ENCODE measurements at places on chromosomes 5 and 9.

- DNase-seq: no peak
Observed at GRCh38 chr5:22050931-22051330, 802.2 kb downstream of the CDH12 start.

DNA sequence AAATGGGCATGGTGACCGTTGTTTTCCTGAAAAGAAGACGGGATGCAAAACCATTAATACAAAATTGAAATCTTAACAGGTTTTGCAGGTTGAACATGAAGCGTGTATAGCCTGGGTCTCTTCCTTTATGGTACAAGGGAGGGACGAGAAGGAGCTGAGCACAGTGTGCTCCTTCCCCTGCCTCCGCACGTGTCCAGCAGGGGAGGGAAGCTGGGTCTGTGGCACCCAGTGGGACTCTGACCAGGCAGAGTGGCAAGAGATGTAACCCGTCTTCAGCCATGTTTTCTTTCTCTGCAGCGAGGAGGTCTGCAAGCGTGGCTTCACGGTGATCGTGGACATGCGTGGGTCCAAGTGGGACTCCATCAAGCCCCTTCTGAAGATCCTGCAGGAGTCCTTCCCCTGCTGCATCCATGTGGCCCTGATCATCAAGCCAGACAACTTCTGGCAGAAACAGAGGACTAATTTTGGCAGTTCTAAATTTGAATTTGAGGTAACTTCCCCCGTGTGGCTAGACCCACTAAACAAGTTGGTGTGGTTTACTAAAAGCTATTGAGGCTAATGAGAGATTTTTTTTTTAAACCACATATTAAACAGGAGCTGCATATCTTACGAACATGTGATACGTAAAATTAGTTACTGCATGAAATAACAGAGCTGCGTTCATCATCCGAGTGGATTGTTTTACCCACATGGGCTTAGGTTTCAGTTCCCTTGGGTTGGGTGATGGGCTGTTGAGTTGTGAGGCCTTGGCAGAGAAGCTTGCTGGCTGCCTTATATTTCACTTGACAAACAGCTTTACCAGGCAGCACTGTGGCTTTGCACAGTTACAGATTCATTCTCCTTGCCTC lies 143.7 kb downstream of the TRIO start:
- no peak for DNase-seq

DNA sequence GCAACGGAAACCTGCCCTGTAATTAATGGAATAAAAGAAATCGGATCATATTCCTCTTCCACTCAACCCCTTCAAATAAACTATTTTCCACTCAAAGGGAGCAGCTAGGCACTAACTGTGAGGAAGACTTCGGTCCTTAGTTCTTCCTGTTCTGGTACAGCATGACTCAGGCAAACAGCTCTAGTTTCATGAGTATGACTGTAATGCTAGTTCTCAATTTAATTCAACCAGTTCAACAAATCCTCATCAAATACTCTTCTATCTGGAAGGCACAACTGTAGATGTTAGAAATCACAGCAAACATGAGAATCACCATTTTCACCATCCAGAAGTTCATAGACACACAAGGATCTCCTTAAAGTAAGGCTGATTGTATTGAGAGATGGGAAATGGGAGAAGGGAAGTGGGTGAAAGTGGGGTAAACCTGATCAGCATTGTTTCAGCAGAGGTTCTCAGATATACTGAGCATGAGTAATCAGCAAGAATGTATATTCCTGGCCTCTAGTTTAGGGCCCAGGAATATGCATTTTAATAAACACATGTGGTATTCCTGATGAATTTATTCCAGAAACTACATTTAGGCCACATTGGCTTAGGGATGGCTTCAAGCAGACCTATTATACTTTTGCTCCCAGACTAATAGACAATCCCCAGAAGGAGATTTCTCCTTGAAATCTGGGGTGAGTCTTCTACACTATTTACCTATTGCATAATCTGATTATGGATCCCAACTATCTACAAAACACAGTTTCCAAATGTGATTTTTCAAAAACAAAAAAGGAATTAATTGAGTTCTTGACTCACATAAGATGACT lies 141.1 kb upstream of the SLC12A2 start:
- DNase-seq: no peak

GRCh38 chr5:91065496-91065895 lies 317.6 kb downstream of the ARRDC3 start:
- DNase-seq: no peak

DNA sequence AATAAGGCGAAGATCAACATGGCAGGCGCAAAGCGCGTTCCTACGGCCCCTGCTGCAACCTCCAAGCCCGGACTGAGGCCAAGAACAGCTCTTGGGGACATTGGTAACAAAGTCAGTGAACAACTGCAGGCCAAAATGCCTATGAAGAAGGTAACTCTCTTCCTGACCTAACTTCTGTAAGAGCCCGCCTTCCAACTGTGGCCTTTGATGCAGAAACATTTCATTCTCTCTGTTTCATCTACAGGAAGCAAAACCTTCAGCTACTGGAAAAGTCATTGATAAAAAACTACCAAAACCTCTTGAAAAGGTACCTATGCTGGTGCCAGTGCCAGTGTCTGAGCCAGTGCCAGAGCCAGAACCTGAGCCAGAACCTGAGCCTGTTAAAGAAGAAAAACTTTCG lies 979 bp downstream of the CCNB1 start:
- DNase-seq: no peak

GRCh38 chr5:59149271-59149670 lies 566.4 kb downstream of the RAB3C start:
- DNase-seq: no peak

All from CD4-positive, alpha-beta T cell treated with Interleukin-10 for 1 hour (primary cell).